CD14-positive monocyte (primary cell): ENCODE measurements at places on chromosomes 5 and 9. TPM values are rescaled to one million over a fixed set of nuclear protein-coding genes. Genes with fewer than 3 reads are reported as not detected.

Gene CCDC187
- not detected in 2 replicates for polyA plus RNA-seq

Gene PCDHB6
- polyA plus RNA-seq, result not detected

Gene SPRY4
- polyA plus RNA-seq, result not detected in 2 replicates

Gene ZNF608
- polyA plus RNA-seq, result not detected

Gene FIBCD1
- polyA plus RNA-seq, result not detected

Gene AIF1L
- polyA plus RNA-seq, result not detected

Gene PAEP
- polyA plus RNA-seq, result not detected

Gene MCTP1
- polyA plus RNA-seq, result 72.9 TPM

Gene NAIF1
- 4.6 TPM for polyA plus RNA-seq

Gene HTR1A
- polyA plus RNA-seq, result not detected

Gene POLR3G
- polyA plus RNA-seq, result 0.36 TPM

Gene SQSTM1
- 125 and 182 TPM in 2 replicates for polyA plus RNA-seq

Gene HEMGN
- not detected for polyA plus RNA-seq

Gene PCDHGA8
- not detected in 2 replicates for polyA plus RNA-seq

Gene FOXD4
- polyA plus RNA-seq, result not detected in 2 replicates

Gene LRRC26
- polyA plus RNA-seq, result not detected

Gene STKLD1
- polyA plus RNA-seq, result not detected

Gene ANGPTL2
- not detected for polyA plus RNA-seq

Gene C1QTNF2
- polyA plus RNA-seq, result not detected in 2 replicates

Gene FOXD4L3
- not detected for polyA plus RNA-seq

Gene NR5A1
- not detected for polyA plus RNA-seq

Gene WHRN
- polyA plus RNA-seq, result 0.13 TPM

Gene TRIP13
- polyA plus RNA-seq, result 0.18 and 0.24 TPM in 2 replicates

Gene LMAN2
- polyA plus RNA-seq, result 148 and 212 TPM in 2 replicates

Gene MAMDC4
- 5.2 and 5.6 TPM in 2 replicates for polyA plus RNA-seq

Gene FBN2
- polyA plus RNA-seq, result 4.2 TPM

Gene HTR4
- not detected for polyA plus RNA-seq
